Stimulated activated effector memory CD8-positive, alpha-beta T cell treated with anti-CD3 and anti-CD28 coated beads, Interleukin-12 subunit alpha, Interleukin-12 subunit beta, amount 100 ng/mL, for 72 hours (primary cell): ENCODE measurements at places on chromosomes 1 and 21.

DNA sequence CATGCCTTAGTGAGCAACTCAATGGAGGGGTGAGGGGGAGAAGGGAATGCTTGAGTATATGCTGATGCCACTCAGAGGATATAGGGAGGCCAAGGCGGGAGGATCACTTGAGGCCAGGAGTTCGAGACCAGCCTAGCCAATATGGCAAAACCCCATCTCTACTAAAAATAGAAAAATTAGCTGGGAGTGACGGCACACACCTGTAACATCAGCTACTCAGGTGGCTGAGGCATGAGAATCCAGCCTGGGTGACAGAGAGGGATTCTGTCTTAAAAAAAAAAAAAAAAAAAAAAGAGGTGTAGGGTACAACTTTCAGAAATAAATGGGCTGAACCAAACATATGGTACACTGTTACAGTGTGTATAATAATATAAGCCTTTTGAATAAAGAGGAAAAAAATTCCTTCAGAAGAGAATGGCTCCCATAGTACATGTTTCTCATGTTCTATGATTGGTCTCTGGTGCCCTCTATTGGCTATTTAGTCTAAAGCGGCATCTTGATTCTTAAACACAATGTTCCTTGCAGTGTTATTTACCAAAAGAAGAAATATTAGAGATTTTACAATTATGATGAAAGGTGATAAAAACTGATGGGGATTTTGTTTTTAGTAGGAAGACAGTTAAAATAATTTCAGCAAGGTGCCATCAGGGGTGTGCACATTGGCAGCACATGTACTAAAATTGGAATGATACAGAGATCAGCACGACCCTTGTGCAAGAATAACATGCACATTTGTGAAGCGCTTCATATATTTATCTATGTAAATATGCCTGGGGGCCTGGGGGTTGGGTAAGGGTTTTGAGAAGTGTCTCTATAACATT lies 109.8 kb downstream of the PATJ start:
- DNase-seq: no peak

DNA sequence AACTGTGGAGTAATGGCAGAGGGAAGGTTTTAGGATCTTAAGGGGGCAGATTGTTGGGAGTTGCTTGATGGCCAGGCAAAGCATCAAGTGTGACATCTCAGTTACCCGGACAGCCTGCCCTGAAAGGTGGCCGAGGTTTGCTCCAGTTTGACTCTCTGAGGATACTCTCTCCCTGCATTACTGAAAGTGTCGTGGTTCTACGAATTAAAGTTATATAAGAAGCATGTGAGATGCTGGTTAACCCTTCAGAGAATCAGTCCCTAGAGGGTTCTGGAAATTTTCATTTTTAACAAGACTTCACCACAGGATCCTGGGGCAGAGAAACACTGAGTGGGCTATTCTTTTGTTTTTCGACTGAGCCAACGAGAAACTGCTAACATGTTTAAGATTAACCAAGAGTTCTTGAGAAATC lies 689 bp upstream of the ZNF644 start:
- DNase-seq: no peak

DNA sequence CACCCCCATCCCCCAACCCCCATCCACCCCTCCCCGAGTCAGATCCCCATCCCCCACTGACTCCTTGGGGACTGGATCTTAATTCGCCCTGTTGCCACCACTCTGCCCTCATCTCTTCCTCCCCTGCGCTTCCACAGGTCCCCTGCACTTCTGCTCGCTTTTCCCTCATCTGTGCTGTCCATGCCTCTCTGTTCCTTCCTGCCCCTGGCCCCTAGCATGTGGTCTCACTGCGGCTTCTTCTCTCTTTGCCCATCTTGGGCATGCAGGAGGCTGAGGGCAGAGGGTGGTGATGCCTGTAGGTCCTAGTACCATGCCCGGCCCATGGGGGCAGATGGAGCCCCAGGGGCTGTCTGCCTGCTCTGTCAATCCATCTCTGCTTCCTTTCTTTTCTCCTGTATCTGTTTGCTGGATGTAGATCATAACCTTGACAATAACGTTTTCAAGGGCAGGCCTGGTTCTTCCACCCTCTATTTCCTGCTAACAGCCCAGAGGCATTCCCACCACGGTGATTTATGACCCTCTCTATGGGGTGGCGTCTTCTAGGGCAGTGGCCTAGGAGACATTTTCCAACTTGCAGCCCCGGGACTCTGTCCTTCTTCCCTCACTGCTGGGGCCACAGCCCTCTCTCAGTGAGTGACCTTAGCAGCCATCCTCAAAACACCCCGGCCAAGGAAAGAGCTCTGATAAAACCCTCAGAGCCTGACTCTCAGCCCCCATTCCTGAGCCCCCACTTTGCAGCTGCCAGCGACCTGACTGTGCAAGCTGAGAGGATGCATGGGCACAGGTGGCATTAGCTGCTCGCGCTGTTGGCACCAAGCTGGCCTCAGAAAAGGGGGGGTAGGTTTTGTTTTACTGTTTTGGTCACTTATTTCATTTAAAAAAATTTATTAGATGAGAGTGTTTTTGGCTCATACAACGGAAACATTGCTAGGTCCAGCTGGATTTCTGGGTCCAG lies 33.9 kb downstream of the TMEM51 start:
- DNase-seq: no peak

GRCh38 chr21:41768437-41769042 lies 1.7 kb upstream of the RIPK4 start:
- no peak for DNase-seq

DNA sequence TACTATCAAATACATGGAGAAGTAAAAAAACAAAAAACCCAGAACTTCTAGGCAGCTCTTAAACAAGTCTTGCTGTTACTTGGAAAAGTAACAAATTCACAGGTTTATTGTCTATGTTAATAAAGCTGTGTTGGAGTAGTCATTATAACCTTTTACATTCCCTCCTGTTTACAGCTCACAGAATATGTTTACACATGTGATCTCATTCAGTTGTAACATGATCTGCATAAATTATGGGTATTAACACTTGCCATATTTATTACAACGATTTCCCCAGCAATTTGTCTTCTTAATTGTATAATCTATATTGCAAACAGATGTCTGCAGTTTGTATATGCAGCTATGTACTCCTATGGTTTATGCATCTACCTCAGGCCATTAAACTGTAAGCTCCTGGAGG lies 28.6 kb downstream of the ERG start:
- DNase-seq: no peak

DNA sequence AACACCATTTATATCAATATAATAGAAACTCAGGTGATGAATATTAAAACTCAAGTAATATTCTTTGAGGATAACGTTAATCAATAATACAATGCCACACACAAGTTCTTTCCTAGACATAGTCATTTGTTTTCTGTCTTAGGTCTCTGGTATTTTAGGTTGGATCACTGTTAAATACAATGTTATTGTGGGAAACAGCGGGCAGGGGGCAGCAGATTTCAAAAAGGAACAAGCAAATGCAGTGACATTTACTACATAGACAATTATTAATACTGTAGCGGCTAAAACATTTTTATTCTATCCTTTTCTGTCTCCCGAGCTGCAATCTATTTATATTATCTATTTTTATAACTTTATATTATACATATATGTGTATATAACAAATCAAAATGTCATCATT lies 186.4 kb upstream of the ZNHIT6 start:
- DNase-seq: no peak

DNA sequence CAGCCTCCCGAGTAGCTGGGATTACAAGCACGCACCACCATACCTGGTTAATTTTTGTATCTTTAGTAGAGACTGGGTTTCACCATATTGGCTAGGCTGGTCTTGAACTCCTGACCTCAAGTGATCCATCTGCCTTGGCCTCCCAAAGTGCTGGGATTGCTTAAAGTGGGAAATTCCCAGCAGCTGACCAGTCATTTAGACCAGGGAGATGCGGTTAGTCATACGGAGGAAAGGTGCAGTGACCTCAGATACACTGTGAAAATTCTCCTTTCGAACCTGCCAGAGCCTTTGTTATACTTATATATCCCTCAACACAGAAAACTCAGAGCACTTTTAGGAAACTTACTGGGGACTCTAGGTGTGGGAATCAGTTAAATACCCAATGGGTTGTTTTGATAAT lies 39.6 kb downstream of the MAP10 start:
- DNase-seq: no peak

DNA sequence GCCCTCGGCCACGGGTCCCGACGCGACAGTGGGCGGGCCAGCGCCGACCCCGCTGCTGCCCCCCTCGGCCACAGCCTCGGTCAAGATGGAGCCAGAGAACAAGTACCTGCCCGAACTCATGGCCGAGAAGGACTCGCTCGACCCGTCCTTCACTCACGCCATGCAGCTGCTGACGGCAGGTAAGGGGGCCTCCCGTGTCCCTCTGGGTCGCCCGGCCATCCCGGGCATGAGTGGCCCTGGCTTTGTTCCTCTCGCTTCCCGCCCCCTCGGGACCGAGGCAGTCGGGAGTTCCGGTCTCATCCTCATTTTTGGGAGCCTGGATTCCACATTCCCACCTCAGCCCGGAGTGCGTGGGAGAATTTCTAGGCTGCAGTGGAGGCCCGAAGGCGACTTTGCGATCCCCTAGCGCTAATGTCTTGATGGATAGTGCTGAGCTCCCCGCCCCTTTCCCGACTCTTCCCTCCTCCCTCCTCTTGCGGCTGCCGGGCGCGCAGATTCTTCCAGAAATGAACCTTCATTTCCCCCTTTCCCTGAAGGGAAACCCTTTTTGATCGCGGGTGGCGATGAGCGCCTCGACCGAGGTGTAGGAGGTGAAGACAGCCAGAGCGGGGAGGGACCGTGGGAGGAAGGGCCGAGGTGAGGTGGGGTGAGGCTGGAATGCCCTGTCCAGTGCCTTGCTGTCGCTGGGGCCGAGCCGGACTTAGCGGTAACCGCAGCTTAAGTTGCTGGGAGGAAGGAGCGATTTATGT lies 705 bp downstream of the KHDRBS1 start:
- DNase-seq: peak; percentile 81

GRCh38 chr21:16872616-16873015 lies 640.2 kb upstream of the CXADR start:
- no peak for DNase-seq

DNA sequence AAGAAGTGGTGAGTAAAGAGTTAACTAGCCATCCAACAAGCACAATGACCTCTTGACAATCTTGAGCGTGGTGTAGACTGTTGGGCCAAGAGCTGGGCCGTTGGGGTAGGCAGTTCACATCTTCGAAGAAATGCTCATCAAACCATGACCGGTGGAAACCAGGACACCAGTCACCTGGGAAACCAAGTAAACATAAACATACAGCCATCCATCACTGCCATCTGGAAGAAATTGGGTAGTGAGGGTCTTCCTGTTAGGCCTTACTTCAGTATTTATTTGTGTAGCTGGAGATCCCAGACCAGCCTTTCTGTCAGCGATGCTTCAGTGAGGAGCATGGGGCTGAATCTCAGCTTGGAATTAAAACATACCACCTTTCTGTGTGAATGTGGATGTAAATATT lies 108.1 kb upstream of the HAO2 start:
- no peak for DNase-seq

DNA sequence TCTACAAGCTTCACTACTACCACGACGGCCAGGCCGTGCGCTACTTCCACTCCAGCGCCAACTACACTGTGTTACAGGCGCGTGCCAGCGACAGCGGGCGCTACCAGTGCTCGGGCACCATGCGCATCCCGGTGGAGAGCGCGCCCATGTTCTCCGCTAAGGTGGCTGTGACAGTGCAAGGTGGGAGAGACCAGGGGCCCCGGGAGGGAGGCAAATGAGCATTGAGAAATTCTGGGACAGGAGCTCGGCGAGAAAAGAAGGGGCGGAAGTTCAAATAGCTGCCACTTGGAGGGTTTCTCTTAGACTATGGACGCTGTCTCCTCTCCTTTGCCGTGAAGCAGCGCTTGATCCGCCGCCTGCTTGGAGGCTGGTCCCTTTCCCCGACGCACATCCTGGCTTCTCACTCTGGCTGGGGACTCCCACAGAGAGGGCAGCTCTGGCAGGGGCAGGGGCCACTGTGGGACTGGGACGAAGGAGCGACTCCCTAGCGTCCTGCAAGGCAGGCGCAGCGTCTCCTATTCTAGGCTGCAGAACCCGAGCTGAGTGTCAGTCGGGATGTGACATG lies 4.6 kb downstream of the FCRLB start:
- peak; percentile 28 for DNase-seq

GRCh38 chr1:245466261-245466660 lies 311.5 kb downstream of the KIF26B start:
- no peak for DNase-seq

DNA sequence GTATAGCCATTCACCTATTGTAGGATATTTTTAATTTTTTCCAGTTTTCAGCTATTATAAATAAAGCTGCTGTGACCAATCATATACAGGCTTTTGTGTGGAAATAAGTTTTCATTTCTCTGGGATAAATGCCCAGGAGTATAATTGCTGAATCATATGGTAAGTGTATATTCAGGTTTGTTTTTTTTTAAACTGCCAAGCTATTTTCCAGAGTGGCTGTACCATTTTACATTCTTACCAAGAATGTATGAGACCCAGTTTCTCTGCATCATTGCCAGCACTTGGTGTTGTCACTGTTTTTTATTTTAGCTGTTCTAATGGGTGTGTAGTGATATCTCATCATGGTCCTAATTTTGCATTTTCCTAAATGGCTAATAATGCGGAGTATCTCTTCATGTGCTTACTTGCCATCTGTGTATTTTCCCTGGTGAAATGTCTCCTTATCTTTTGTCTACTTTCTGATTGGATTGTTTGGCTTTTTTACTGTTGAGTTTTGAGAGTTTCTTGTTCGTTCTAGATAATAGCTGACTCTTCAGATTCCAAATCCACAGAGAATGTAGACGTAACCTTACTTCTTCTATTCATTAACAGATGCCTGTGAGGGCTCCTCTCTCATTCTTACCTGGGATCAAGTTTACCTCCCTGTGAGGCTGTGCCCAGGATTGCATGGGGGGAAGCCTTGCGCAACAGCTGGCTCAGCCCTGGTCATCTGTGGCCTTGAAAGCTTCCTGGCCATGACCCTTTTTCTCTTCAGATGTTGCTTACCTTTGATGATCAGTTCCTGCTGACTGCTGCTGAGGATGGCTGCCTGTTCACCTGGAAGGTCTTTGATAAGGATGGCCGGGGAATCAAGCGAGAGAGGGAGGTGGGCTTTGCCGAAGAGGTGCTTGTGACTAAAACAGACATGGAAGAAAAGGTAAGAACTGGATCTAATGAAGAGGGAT lies 42.6 kb downstream of the CFAP57 start:
- DNase-seq: no peak

DNA sequence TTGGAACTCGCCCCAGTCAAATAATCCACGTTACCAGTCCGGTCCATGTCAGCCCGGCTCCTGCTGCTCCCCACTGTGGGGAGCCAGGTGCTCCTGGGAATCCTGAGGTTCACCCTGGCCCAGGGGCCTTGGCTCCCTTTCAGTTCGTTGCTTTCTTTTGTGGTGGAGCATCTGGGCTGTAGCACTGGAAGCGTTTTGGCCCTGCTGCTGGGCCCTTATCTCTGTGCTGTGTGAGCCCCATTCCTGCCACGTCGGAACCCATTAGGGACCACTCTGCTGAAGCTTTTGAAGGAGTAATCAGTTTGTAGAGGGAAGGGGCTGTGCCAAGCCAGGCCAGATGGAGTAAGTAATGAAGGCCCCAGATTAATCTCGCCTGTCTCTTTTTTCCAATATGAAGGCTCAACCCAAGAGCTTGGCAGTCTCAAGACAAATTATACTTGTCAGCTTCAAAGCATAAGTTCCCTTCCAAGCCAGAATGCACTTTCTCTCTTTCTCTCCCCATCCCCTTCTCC lies 82.3 kb downstream of the PGM1 start:
- DNase-seq: no peak

- no peak for DNase-seq
Measured at GRCh38 chr1:235434001-235434400, 66.8 kb downstream of the TBCE start.
